ENCODE measurements at places on chromosomes 6 and 20. TPM values are rescaled to one million over a fixed set of nuclear protein-coding genes. Genes with fewer than 3 reads are reported as not detected.

The SLC17A2 gene
- total RNA-seq = not detected

The TRIM31 gene
- not detected for total RNA-seq

DNA sequence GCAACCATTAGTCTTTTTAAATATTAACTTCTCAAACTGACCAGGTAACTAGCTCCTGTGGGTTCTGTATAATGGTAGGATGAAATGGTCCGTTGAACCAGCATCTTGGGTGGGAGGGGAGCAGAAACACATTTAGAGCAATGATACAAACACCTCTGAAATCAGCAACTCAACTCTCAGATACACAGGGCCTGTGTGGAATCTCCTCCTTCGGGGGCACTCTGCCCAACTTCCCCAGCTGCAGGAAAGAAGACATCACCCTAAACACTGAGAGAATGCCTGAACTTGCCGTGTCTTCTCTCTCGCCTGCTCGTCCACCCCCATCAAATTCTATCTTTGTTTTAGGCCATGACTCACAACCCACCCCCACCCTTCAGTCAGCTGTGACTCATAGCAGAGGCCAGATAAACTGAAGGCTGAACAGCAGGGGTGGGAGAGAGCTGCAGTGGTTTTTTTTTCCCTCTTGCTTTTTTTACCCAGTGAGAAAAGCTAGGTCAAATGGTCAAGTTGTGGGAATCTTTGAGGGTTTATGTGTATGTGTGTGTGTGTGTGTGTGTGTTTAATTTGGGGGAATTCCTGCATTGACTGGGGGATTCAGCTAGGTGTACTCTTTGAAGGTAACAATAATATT lies 593.4 kb upstream of the JAG1 start:
- peak; percentile 48 for DNase-seq

GRCh38 chr6:31362751-31363150 lies 5.8 kb upstream of the HLA-B start:
- no peak for DNase-seq

DNA sequence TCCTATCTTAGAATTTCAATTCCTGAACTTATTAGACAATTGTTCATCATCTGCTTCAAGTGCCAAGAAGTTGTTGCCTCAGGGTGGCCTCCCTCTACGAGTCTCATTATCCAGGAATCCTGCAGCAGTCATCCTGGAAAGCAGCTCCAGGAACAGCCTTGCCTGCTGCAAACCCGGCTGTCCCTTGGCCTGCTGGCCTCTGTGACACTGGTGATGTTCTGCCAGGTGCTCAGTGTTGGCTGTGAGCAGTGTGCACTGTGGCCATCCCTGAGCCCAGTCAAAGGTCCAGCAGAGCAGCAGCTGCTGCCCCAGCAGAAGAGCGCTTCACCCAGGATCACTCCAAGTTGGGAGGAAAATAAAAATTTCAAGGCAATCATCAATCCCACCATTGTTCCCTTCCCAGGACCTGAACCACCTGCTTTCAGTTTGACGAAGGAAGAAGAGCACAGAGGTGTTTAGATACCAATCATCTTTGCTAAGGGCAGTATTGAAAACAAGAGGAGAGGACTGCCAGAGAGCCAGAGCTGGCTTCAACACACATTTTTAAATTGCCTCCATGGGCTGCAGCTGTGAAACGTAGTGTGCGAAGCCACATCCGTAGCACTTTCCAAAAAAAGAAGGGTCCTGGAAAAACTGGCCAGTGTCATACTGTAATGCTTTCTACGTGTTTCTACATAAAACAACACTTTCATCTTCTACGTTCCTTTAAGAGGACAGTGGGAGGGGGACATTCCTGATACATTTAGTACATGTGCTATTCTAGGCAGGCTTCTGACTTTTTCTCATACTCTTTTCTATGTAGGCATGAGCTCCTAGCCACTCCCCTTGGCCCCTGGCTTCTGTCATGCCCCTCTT lies 7.2 kb upstream of the FAM50B start:
- DNase-seq = no peak

- no peak for DNase-seq
These were observed 13.9 kb downstream of the NR2E1 start for GRCh38 chr6:108179741-108180140.
